Activated CD4-positive, CD25-positive, alpha-beta regulatory T cell treated with anti-CD3 and anti-CD28 coated beads, Interleukin-2, amount 50 U/mL, for 16 hours (primary cell): ENCODE measurements at places on chromosomes 16 and 17.

- no peak for DNase-seq
Measured at GRCh38 chr16:74480150-74481029, 59.1 kb upstream of the CLEC18B start.

GRCh38 chr17:36940313-36941264 lies 3.3 kb downstream of the LHX1 start:
- no peak for DNase-seq

GRCh38 chr17:49633250-49633649 lies 44.6 kb downstream of the SPOP start:
- DNase-seq, result no peak

GRCh38 chr17:11578998-11579397 lies 19.3 kb upstream of the DNAH9 start:
- no peak for DNase-seq

DNA sequence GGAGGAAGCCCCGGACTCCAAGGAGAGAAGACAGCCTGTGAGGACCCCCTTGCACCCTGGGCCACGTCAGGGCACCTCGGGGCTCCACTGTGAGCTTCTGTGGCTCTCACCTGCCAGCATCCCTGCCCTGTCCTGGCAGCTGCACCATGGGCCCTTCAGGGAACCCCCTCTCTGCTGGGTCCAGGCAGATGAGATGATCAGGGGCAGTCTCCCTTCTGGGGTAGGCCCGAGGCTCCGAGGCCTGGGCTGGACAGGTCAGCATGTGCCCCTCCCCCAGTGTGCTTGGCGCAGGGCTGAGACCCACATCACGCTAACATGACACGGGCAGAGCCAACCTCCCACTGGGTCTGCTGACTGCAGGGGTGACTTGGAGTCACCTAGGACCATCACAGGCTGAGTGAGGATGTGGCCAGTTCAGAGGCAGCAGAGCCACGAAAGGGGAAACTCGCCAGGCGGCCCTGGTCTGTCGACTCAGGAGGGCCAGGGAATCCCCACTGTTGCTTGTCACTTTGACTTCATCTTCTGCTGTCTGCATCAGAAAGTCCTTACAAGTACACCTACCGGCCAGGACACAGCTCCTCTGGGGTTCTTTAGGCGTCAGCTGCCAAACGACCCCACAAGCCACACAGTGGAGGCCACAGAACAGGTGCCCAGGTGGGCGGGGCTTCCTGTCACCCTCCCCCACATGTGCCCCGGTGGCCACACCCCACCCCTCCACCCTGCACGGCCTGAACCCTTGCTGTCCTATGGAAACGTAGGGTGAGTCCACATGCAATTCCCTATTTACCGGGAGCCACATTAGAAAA lies 2.2 kb downstream of the GALNS start:
- no peak for DNase-seq

DNA sequence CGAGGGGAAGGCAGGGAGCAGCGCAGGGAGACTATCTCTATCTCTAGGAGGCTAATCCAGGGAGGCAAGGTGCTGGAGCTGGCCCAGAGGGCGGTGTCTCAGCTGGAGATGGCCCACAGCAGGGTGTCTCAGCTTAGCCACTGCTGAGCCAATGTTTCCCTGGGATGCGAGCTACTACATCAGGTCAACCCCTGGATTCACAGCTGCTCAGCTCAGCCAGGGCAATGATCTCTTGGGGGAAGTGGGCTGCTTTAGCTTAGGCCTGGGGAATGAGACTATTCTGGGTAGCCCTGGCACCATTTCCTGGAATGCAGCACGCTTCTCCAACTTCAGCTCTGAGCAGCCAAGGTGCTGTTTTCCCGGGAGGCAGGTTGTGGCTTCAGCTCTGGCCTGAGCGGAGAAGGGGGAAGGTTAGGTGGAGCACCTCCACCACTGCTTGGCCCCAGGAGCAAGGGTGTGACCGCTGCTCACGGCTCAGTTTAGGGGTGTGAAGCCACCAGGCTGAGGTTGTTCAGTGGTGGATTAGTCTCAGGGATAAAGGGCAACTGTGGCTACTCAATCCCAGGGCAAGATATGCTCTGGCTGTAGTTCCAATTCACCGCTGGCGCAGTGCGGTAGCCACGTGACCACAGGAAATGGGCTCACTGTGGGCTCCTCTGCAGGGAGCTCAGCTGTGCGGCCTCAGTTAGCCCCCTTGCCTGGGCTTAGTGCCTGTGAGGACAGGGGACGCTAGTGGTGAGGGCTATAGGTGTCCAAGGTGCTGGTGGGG lies 5.2 kb upstream of the PRSS21 start:
- DNase-seq, result no peak
